NCI-H146 (cell line): ENCODE measurements at places on chromosomes 7 and 10.
A peak's percentile ranks its signal among the peaks of the same experiment; 100 is the strongest.

- DNase-seq: no peak
Measured at GRCh38 chr7:157654350-157654749, 317.5 kb downstream of the DNAJB6 start.

- DNase-seq: no peak
Measured at GRCh38 chr10:105964009-105964408, 1200.5 kb downstream of the SORCS1 start.

DNA sequence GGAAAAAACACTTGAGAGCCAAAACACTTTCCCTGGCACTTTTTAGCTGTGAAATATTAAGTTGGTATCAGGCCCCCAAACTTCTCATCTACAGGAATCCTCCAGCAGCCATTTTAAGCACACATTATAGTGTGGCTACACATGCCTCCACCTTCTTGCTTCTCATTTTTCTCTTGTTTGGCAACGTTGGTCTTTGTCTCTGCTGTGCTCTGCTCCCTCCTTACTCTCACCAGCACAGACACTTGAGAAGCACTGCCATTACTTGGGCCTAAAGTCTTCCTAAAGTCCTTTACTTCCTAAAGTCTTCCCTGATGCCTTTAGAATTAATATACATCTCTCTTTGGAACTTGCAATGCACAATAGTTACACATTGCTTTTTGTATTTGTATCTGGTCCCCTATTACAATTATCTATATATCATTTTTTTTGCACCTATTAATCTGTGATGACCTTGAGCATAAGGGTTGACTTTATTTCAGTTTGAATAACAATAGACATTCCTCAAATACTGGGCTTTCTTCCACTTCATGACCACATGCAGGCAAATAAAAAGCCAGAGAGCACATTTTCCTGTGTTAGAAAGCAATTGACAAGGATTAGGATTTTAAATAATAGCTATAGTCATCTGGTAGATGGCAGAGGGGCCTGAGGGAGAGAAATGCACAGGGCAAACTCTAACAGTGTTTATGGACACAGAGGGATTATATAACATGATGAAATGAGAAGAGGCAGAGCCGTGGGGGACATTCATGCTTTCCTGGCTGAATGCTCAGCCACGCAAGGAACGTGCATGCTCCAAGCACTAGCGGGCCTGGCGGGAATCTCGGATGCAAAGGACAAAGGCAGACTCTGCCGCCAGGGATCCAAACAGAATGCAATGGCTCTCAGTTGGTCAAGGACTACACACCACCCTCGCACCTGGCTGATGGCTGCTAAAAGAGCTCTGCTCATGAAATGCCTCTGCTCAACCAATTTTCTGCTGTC, 99.3 kb downstream of the CDC14C start:
- DNase-seq: no peak

DNA sequence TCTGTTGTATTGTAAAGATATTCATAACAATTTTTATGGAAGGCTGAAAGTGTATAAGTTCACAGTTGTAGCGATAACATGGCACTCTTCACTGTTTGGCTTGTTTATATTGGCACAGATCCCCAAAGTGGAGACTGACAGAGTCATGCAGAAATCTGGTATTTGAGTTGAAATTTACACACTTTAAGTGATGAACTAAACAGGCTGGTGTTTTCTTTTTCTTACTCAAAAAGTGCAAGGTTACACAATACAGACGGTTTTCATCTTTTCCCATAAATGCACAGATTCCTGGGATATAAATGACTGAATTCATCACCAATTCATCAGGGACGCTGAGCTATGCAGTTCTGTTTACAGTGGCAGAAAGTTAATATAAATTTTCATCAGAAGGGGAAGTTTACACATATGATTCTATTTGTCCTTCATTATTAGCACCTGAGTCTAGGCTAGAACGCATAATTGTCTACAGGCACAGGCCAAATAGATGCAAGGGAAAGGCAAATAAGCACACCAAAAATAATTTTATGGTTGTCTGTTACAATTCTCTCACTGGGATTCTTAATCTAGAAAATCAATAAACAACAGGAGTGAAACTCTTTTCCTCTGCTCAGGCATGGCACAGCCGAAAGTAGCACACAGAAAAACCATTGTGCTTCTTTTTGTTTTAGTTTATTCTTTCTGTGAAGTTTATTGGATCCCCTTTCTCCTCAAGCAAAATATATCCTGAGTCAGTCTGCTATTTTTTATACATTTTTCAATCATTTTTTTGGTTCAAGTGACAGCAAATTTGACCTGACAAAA, 88.0 kb downstream of the FOXP2 start:
- peak; percentile 49 for DNase-seq

GRCh38 chr7:8109196-8110022, 140.8 kb downstream of the GLCCI1 start:
- DNase-seq: no peak

- DNase-seq: no peak
Measured at GRCh38 chr10:122054048-122055025, 65.4 kb downstream of the TACC2 start.

DNA sequence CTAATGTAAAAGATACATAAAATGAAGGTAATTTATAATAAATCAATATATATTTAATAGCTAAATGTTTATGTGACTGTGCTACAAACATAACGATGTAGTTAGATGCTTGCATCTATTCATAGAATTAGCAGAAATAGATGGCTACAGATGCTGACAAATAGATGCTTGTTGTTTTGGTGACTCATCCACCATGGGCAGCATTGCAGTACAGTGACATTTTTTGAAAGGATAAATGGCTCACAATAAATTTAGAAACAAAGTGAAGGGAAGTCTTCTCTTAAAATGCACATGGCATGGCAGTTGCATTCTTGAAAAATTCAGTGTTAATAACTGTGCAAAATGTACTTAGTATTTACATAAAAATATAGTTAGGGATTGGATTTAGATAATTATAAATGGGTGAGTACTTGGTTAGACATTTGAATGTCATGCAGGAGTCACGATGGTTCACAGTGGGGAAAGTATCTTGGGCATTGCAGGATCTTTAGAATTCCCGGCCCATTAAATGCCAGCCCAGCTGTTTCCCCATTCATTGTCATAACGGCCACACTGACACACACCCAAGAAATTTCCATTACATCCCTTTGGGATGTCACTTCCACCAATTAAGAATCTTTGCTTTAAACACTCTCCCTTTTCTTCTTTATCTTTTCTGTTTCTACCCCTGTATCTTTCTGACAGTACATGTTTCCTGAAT, 564.1 kb downstream of the ATRNL1 start:
- no peak for DNase-seq
